Activated naive CD4-positive, alpha-beta T cell (primary cell): ENCODE measurements at places on chromosomes 4 and X.

- no peak for DNase-seq
These were observed 5.5 kb downstream of the USP9X start for GRCh38 chrX:41090568-41091238.

GRCh38 chr4:36115312-36115711, 129.0 kb downstream of the ARAP2 start:
- no peak for DNase-seq

- no peak for DNase-seq
These were observed 6.4 kb downstream of the EDA2R start for GRCh38 chrX:66632473-66632872.

- no peak for DNase-seq
These were observed 511.5 kb upstream of the GALNT7 start for GRCh38 chr4:172657081-172657480.

- peak; percentile 44 for DNase-seq
These were observed 421 bp downstream of the MECP2 start for GRCh38 chrX:154097003-154097588.

DNA sequence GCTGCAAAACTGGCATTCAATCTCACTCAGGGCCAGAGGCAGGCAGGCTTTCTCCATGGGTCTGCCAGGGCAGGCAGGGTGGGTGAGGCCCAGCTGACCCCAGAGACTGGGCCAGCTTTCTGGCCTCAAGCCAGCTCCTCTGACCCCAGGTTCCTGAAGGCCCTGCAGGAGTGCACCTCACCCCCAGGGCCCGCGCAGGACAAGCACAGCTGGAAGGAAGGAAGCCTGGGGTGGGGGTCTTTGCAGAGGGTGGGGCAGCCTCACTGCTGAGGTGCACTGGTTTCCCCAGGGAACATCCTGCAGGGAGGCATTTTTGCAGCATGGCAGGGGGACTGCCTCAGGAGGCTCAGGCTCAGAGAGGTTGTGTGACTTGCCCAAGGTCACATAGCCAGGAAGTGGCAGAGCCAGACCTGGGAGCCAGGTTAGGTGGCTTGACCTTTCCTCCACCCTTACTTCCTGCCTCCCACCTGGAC, 31.5 kb upstream of the AFAP1 start:
- no peak for DNase-seq

DNA sequence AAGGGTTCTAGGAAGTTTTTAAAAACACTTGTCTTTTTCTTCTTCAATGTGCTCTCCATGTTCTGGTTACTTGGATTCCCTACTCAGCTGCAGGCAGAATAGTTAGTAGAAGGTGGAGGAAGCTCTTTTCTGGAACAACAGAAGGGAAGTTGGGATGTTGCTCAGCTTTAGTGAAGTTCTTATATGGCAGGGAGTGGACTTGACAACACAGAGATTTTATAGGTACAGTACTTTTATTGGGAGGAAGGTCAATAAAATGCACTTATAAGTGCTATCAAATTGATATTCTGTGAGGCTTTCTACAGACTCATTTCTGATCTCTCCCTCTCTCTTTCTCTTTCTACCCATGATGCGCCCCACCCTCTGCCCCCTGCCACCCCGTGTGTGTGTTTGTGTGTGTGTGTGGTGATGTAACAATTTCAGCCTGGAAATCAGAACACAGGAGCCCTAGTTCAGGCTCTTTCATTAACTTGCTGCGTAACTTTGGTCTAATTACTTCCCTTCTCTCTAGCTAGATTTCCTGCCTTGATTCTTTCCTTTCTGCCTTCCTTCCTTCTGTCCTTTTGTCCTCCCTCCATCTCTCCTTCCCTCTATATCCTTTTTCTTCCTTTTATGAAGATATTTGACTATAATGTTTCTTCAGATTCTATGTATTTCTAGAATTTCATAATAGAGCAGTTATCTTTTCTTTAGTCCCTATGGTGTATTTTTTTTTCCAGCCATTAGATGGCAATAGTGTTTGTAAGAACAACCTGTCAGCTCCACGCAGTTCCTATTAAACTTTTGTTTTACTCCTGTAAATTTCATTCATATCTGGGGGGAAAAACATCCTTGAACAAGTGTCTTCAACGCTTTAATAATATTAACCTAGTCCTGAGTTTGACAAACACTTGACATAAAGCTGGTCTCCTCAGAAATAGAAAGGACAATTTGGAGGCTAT, 37.1 kb downstream of the HEPH start:
- DNase-seq: no peak
